ENCODE measurements at places on chromosomes 6 and 20.

GRCh38 chr6:4905826-4906225, 98.0 kb downstream of the RPP40 start:
- no peak for DNase-seq

DNA sequence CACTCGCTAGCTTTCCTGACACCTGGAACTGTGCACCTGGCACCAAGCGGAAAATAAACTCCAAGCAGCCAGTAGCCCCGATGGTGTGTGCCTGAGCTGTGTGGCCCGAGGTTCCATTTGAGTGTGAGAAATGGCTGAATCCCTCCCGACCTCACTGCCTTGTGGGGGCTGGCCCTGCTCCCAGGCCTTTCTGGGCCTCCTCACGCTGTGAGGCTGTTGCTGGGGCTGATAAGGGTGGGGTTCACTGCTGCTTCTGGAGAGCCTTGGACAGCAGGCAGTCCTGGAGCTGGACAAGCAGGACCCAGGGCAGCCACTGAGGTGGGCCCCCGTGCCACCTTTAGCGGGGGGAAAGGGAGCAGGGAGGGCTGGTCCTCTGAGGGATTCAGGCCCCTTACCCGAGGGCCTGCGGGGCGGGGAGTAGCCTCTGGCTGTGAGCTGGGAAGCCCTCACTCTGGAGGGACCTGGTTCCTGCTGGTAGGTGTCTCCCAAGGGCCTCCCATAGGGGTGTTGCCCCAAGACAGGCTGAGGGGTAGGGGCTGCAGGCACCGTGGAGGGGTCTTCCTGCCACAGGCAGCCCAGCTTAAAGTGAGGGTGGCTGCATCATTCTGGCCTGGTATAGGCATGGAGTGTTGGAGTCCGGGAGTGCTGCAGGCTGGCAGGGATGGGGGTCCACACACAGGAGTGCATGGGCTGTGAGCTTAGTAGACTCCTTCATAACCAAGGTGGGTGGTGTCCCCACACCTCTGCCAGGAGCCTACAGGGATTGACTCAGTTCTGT, 1.7 kb downstream of the PPDPF start:
- no peak for DNase-seq

DNA sequence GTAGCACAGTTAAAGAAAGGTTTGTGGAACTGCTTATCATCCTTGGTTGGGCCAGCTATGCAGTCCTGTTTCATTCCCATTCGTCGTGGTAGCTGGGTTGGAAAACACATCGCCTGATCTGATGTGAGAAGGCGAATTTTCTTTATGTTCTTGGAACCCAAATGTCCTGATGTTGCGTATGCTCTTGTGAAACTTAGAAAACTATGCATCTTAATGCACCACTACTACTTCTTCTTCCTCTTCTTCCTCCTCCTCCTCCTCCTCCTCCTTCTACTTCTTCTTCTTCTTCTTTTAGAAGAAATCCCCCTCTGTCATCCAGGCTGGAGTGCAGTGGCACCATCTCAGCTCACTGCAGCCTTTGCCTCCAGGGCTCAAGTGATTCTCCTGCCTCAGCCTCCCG, 381.6 kb downstream of the UTRN start:
- DNase-seq, result no peak

DNA sequence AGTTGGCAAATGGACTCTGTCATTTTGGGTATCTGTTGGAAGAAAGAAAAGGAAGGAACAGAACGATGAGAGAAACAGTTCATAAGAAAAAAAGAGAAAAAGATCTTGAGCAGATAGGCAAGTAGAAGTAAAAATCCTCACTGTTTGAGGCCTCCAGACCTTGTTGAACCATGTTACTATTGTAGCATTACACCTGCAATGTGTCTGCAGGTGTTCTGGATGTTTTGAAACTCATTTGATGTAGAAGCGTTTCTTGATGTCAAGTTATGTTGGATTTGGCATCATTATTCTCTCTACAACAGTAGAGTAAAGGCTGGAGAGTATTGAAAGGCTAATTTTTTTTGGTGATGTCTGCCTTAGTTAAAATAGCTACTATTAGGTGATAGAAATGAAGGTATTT, 108.7 kb downstream of the CARMIL1 start:
- DNase-seq, result no peak

DNA sequence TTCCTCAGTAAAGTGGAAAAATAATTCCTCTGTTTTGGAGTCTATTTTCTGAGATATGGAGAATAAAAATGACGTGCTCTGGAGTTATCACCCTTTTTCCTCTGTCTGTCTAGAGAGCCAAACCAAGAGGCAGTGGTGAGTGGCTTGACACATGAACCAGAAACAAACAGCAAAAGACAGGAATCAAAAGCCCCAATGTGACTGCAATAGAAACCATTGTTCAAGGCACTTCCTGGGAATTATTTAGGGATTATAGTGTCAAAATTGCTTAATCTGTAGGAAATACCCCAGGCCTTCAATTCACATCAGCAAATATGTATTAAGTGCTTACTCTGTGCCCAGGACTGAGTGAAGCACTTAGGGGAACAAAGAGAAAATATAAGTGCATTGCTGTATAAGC, 560.4 kb upstream of the JAG1 start:
- DNase-seq, result no peak

GRCh38 chr6:82711105-82711827, 347.6 kb downstream of the TPBG start:
- DNase-seq, result no peak

GRCh38 chr20:9087531-9088217, 18.8 kb downstream of the PLCB4 start:
- no peak for DNase-seq

- DNase-seq, result no peak
These were observed 199.1 kb downstream of the ERMARD start for GRCh38 chr6:169950558-169950957.

- no peak for DNase-seq
These were observed 625.1 kb upstream of the IMPG1 start for GRCh38 chr6:76697585-76697984.

DNA sequence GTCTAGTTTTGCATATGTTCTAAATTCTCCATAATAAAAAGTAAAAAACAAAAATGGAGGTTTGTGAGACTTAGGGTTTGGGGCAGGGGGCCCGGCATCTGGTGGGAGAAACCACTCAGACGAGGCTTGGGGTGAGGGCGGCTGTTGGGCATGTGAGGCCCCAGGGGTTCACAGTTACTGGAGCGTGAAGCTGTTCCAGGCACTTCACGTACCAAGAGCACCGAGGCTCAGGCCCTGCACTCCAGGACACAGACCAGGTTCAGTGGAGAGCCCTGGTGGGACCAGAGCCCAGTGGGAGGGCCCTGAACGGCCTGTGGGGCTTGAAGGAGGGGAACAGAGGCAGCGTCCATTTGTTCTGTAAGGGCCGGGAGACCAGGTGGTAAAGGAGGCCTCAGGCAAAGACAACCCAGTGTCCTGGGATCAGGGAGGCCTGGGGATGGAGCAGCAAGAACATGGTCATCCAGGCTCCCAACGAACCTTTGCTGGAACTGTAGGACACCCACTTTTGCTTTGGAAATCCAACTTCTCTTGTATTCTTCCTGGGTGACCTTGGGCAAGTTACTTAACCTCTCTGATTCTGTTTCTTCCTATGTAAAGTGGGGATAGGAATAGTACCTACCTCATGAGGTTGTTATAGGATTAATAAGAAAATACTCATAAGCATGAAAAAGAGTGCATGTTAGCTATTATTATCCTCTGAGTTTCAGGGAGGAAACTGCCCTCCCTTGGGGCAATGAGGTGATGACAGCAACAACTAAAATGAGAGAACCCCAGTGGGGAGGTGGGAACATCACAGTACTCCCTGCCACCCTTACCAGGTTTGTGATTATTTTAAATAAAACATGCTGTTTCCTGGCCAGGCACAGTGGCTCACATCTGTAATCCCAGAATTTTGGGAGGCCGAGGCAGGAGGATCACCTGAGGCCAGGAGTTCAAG, 1.1 kb upstream of the FGD2 start:
- no peak for DNase-seq

DNA sequence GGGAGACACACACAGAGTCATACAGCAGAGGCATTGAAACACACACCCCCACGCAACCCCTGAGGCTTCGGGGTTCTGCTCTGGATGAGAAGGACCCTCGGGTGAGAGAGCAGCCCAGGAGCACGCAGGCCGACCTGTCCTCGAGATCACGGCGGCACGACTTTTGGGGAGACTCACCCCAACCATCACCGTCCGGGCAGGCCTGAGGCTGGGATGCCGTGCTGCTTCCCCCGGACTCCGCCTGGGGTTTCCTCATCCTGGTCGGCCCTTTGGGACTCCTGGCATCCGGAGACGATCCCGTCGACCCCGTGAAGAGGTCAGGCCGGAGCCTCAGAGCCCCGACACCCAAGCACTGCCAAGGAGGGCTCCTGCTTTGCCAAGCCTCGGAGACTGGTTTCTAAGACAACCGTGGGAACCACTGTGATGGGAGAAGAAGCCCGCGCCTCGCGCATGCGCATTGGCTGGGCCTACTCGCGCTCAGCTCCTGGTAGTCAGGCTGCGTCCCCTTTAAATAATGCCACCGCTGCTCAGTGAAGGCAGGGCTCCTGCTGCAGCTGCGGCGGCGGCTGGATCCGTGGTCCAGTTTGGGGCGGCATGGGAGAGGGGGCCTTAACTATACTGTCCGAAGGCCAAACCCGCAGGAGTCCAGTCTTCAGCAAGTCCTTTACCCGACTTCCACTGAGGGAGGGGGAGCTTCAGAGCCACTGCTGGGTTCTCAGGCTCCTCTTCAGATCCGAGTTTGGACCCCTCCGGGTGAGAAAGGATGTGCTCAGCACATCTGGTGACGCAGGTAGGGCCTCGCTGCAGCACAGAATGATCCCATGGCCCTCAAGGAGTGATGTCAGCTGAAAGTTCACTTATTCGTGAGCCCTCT, 171.4 kb upstream of the ZNF337 start:
- DNase-seq, result peak; percentile 62

- DNase-seq, result peak; percentile 56
These were observed 1.4 kb downstream of the STAU1 start for GRCh38 chr20:49186535-49187329.

DNA sequence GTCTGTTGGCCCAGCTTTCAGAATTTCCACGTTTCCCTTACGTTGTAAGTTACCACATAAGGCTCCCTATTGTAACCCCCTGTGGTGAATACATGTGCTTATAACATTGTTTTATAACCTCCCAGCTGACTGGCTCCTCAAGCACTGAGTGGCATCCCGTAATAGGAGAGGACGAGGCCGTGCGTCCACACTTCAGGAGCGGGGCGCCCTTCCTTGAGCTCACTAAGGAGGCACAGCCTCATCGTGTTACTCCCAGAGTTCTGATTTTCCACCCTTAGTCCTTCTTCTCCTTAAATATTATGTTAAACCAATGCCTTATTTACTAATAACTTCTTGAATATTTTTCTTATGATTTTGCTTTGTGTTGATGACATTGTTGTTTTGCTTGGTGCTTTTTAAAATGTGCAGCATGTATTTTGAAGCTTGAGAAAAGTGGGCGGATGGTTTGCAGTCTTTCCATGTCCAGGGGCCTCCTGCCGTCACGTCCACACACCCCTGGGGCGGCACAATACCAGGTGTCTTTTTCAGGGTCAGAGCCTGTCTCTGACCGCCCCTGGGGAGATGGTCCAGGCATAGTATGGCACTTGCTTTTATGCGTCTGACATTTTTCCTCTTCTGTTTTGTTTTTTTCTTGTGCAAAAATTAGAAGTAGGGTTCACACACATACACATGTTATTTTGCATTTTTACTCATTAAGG, 181.8 kb downstream of the DLL1 start:
- peak; percentile 1 for DNase-seq

GRCh38 chr6:170144571-170145271, 146.2 kb downstream of the DLL1 start:
- no peak for DNase-seq

DNA sequence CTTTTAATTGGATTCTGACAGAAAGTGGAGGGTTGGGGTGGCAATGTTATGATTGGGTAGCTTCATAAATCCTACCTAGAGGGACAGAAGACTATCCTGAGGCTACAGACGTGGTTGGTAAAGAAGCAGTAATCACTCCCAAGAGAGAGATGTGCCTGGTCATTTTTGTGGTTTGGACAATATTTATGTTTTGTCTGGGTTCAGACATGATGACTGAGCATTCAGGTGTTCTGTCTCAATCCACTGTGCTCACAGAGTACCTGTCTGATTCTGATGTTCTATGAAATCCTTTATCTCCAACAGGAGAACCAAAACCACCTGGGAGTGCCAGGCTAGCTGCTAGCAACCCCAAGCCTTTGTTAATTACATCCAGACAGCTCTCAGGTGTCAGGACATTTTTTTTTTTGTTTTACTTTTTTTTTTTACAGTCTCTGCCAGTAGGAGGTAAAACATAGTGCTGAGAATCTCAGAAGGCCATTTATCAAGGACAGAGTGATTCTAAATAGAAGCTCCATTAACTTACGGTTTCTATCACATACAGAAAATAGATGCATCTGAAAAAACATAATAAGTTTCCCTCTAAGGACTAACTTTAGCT, 1.6 kb upstream of the HLA-DQA1 start:
- no peak for DNase-seq

- DNase-seq, result no peak
These were observed 72.3 kb upstream of the SYNCRIP start for GRCh38 chr6:85714893-85715530.
